ENCODE measurements at places on chromosomes 12 and 14.
A peak's percentile ranks its signal among the peaks of the same experiment; 100 is the strongest.

DNA sequence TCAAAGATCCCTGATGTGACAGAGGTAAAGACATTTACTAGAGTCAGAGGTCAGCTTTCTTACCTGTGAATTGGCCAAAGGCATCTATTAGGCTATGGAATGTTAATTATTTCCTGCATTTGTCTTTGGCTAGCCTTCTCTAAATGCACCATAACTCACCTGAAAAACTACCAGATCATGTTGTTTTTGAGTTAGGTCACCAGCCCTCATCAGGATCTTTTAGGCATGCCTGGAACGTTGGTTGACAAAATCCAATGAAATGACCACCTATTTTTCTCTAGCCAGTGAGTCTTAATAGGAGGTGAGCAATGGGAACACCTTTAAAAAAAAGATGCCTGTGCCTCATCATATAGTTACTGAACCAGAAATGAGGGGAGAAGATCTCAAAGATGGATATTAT, 46.2 kb downstream of the ANO4 start:
- no peak for DNase-seq

GRCh38 chr12:6461401-6462233, 8.9 kb downstream of the VAMP1 start:
- peak; percentile 58 for DNase-seq

DNA sequence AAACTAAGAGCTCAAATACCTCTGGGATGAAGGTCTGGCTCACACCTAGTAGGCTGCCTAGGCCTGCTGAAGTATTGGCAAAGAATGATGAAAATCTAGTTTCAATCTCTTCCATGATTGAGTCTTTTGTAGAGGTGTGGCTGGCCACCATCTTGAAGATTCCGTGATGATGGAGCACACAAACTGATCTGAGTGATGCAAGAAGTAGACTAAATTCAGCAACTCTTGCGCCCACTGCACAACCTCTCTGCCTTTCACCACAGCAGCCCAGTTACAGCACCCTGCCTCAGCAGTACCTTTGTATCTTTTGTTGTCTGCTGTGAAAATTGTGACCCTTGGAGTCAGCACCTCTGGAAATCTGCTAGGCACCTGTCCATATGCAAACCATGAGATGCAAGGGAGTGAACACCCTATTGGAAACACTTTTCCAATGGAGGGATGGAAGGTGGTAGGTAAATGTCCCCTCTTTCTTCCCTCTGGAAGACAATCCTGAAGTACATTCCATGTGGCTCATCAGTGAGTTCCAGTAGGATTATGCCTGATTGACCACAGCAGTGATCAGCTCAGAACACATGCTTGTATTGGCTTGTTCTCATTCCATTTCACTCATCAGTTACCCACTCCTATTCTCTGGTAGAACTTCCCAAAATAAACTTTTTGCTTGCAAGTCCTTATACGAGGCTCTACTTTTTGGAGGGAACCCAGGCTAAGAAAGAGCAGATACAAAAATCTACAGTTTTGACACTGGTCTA, 58.6 kb downstream of the BTBD7 start:
- DNase-seq = no peak

GRCh38 chr12:26691234-26691970, 141.6 kb downstream of the ITPR2 start:
- DNase-seq = no peak

DNA sequence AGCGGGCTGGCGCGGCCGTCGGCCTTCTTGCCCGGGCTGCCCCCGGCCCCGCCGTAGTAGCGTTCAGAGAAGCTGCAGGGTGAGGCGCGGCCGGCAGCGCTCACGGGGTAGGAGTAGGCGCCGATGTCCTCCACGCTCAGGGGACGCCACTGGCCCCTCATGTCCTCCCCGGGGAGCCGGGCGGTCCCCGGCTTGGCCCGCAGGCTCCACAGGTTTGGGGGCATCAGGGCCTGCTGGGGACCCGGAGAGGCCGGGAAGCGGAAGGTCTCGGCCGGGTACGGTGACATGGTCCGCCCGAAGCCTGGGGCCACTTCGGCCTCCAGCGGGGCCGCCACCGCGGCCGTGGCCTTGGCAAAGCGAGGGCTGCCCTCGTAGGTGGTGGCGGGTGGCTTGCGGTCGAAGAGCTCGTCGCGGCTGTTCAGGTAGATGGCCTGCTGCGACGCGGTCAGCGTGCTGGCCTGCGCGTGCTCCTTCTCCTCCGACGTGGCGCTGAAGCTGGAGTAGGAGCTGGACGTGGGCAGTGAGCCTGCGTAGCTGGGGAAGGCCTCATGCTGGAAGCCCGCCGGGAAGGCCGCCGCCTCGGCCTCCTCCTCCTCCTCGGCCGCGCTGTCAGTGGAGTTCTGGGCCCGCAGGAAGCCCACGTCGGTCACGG, 48.7 kb downstream of the BEGAIN start:
- DNase-seq = no peak

- DNase-seq = no peak
Observed at GRCh38 chr14:64769096-64770020, 65.1 kb downstream of the PLEKHG3 start.

DNA sequence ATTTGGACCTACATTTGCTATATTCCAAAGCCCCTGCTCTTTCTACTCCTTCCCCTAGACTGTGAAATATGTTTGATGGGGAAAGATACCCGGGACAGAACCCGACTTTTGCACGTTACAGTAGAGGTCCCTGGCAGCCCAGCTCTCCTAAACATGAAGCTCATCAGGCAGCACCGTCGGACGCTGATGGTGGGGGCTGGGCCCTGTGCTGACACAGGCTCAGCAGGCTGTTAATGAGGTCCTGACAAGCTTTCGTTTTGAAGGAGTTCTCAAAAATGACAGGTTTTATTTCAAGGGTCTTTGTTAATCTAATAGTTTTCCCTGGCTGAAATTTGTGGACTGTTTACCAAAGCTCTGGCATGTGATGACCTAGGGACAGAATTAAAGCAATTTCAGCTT, 102.3 kb downstream of the SLC25A47 start:
- no peak for DNase-seq

DNA sequence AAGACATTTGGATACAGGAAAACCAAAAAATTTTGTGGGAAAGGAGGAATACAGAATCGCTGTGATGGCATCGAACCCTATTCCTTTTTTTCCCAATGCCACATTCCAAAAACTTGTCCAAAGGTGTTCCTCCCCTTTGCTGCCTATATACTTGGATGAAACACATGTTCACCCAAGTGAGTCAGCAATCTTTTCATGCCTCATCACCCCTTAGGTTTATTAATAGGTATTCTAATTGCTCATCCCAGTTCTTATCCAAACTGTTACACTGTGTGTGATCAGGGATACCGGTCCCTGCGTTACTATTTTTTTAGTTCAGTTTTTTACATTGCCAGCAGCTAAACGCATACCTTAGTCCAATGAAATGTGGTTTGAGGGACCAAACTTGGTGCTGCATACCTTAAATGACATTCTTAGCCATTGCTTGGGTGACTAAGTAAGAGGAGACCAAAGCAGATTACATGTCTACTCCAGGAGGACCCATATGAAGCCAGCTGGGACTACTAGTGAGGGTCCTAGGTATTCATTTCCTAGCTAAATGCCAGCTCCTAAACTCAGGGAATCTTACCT, 20.6 kb upstream of the ST8SIA1 start:
- no peak for DNase-seq

- no peak for DNase-seq
Observed at GRCh38 chr14:20679907-20680306, 4.5 kb upstream of the RNASE4 start.

DNA sequence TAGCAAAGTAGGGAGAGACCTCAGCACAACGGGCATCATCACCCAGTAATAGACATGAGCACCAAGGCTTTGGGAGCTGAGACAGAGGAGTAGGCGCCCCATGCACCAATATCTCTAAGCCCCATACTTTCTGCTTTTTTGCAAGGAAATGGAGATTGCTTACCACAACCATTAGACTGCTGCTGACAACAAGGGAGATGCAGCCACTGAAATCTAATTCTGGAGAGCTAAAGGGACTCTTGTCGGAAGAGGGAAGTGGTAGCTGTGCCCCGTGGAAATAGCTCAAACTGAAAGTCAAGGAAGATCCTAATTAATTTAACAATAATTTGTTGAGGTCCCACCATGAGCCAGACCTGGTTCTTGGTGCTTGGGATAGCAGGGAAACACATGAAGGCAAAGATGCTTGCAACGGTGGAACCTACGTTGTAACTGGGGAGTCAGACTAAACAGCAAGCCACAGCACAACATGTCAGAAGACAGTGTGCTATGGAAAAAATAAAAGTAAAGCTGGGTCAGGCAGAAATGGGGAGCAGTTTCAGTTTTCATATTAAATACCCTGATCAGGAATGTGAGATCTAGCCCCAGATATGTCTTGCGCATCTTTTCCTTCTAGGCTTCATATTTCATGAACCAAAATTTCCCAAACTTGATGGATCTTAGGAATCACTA, 1131.0 kb downstream of the BCL11B start:
- DNase-seq = no peak

GRCh38 chr12:49644620-49644994, 21.2 kb downstream of the PRPF40B start:
- peak; percentile 59 for DNase-seq

DNA sequence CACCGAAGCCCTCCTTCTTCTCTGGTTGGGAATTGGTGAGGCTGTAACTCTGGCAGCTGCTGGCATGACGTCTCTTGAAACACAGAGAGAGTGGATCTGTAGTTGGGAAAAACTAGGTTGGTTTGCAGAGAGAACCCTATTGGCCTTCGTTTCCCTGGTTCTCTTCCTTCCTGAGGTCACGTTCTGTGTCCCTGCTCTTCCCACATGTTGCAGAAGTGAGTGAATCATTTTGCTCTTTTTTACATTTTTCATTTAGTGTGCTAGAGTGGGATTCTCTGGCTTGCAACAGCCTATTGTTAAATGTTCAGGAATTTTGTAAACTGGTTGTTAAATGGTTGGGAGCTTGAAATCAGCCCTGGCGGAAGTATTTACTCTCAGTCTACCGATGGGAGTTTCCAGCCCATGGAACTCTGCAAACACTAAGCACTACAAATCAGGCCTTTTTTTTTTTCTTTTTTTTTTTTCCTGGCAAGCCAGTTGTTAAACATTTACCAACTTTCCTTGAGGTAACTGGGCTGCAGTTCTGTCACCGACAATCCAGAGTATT, 26.8 kb upstream of the CKAP4 start:
- no peak for DNase-seq

DNA sequence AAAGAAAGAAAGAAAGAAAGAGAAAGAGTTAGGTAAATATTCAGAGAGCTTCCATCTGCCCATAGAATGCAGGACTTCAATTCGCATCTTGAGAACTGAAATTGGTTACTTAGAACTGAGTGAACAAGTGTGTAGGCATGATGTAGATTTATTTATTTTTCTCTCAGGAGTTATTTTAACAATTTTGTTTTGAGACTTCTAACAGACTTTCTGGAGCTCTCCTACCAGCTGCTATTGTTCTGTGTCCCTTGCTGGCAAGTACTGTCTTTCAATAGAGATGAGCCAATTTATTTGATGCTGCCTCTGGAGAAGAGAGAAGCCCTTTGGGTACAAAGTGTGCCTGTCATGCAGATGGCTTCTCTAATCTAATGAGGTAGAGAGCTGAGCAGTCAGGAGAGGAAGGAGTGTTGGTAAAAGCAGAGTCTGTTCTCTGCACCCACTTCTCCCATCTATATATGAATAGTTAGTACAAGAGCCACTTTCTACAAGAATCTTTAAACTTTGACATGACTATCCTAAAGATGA, 67.0 kb downstream of the SYT1 start:
- DNase-seq = no peak

- DNase-seq = no peak
Observed at GRCh38 chr12:98332642-98333041, 182.7 kb upstream of the TMPO start.

DNA sequence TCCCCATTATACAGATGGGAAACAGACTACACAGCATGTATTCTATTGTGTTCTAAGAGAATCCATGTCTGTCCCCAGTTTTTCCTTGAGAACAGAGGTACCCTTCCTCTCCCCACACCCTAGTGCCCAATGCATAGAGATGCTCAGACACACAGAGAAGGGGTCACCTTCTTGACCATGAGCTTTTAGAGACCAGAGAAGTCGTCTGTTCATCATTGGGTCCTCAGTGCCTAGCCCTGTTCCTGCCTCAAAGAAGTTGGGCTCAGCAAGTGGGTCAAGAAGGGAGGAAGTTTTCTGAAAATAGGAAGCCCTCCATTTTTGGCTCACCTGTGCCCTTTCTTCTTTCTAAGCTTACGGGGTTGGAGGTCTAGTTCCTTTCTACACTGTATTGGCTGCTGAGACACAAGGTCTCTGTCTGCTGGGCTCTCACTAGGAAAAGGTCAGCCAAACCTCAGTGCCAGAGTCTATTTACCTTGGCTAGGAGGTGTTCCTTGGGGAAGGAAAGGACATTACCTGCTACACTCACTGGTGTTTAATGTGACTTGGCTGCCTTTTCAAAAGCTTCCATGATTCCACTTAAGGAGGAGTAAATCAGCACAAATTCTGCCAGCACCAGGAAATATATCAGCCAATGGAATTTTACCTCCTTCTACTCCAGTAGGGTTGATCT, 198.5 kb upstream of the PWP1 start:
- DNase-seq = no peak

DNA sequence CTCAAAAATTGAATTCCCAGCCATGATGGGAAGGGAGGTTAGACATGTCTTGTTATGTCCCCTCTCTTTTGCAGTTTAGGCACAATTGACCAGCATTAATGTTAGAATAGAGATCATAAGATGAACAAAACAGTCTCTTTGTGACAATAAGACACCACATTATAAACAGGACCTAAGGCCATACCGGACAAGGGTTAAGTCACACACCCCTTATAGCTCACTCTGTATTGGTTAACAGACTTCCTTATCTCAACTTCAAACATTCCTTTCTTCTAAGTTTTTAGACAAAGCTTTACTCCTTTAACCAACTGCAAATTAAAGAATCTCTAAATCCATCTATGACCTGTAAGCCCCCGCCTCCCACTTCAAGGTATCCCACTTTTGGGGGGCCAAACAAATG, 81.1 kb upstream of the CPM start:
- DNase-seq = no peak

- no peak for DNase-seq
Observed at GRCh38 chr12:79657136-79657535, 33.6 kb downstream of the PAWR start.

DNA sequence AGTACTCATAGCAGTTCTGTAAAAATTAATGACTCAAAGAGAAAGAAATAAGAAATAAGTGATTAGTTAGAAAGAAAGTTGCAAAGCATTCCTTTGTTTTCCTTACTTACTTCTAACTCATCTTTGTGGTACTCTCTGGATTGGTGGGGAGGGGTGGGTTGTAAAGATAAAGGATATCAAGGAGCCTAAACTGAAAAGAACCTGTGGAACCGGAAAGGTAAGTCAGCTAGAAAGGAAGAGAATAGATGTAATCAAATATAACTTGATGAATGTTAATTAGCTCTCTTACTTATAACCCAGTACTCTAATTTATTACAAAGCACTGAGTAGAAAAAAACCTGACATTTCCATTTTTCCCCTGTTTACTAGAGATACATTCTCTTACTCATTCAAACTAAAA, 37.5 kb upstream of the KRR1 start:
- DNase-seq = no peak

DNA sequence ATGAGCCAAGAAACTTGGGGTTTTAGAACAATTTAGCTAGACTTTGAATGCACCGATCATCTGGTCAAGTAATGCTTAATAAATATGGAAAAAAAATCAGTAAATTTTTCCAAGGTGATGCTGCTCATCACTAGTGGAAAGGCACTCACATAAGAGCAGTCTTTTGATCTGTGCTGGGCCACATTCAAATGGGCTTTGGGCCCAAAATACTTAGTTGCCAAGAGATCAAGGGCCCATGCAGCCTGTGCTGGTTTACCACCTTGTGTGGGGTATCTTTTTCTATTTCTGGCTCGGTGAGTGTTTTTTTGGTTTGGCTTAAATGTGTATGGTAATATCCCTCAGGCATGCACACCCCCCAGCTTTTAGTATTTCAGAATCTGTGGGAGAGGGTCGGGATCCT, 943.2 kb downstream of the TMTC2 start:
- no peak for DNase-seq

Data from activated T-helper 1 cell treated with anti-CD3 and anti-CD28 coated beads, Interleukin-2, amount 50 U/mL, for 16 hours (primary cell).